ENCODE measurements at places on chromosomes 4 and X. TPM values are rescaled to one million over a fixed set of nuclear protein-coding genes. Genes with fewer than 3 reads are reported as not detected.

Gene MAGEA11
- total RNA-seq = not detected

Gene SGMS2
- 13.1 TPM for total RNA-seq

Gene GPRASP1
- 1.5 TPM for total RNA-seq

Gene HNRNPD
- 31.6 TPM for total RNA-seq

Gene NXF3
- under 0.01 TPM for total RNA-seq

Gene PDLIM5
- 60.5 TPM for total RNA-seq

Gene PAGE5
- not detected for total RNA-seq

Gene VCX
- not detected for total RNA-seq

Gene USP51
- total RNA-seq = 8.0 TPM

Gene AMOT
- total RNA-seq = 10.0 TPM

Gene TRAM1L1
- 5.1 TPM for total RNA-seq

Gene GRIA3
- not detected for total RNA-seq

Gene RENBP
- total RNA-seq = 61.3 TPM

Gene CDX4
- total RNA-seq = not detected

Gene REELD1
- not detected for total RNA-seq

Gene ANOS1
- under 0.01 TPM for total RNA-seq

Gene RAB40A
- total RNA-seq = under 0.01 TPM

Gene PASD1
- not detected for total RNA-seq

Gene FRMD7
- total RNA-seq = not detected

Gene BMP3
- not detected for total RNA-seq

Gene MAOA
- total RNA-seq = 5.5 TPM

Gene CHRDL1
- 0.33 TPM for total RNA-seq

Gene ZNF157
- under 0.01 TPM for total RNA-seq

Gene TCEAL9
- total RNA-seq = 43.0 TPM

Measured in melanocyte of skin (primary cell).